ENCODE measurements at places on chromosomes 12 and 14. TPM values are rescaled to one million over a fixed set of nuclear protein-coding genes. Genes with fewer than 3 reads are reported as not detected.
A peak's percentile ranks its signal among the peaks of the same experiment; 100 is the strongest.

The KLHL28 gene
- 9.7 TPM for total RNA-seq

- DNase-seq, result no peak
Measured at GRCh38 chr14:62661818-62662217, 383.4 kb downstream of the KCNH5 start.

GRCh38 chr12:123614531-123614930 is 12.6 kb downstream of the DDX55 start:
- peak; percentile 77 for DNase-seq

The CD27 gene
- total RNA-seq, result under 0.01 TPM

DNA sequence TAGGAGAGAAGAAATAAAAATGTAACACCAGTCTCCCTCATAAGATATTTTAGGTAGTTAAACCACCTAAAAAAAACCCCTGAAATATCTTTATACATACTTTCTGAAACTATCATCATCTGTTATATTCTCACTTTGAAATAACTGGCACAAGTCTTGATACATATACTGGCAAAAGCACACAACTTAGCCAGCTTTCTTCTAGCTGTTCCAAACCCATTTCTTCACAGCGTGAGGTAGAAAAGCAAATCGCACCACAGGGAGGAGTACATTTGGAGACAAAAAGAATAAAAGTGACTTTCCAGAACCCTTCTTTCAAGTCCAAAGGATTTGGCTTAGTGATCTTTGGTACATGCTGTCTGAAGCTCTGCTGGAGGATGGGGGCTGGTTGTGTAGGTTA is 78.5 kb downstream of the RERG start:
- no peak for DNase-seq

DNA sequence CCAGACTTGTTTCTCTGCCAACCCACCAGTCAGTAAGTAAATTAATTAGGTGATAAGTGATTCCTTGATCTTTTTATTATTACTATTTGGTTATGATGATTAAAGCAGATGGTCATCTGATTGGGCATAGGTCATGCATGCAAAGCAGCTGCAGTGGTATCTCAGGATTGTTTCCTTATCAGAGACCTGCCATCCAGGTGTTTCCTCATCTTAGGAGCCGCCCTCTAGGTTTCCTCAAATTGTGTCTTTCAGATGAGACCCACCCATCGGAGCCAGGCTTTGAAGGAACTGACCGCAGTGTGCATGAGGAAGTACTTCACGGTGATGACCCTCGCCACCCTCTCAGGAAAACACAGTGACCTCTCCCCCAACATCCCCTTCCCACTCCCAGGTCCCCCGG is 63.3 kb downstream of the ZFP36L1 start:
- DNase-seq, result no peak

GRCh38 chr14:102479777-102480176 is 29.8 kb downstream of the ANKRD9 start:
- DNase-seq, result peak; percentile 34

DNA sequence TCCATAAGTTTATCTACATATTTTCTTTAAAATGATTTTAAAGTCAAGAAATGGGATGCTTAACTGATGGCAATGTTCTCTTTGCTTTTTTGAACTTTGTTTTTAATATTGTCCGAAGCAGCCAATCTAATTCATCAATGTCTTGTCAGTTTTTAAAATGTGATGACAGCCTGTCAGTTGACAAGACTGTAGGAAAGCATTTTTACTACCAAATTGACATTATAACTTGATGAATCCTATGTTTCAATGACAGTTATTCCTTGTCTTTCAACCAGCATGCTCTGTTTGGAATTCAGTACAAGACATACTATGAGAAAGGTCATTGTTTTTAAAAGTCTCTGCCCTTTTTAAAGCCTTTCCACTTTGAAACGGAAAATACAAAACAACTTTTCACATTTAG is 1073.2 kb downstream of the TMTC2 start:
- no peak for DNase-seq

DNA sequence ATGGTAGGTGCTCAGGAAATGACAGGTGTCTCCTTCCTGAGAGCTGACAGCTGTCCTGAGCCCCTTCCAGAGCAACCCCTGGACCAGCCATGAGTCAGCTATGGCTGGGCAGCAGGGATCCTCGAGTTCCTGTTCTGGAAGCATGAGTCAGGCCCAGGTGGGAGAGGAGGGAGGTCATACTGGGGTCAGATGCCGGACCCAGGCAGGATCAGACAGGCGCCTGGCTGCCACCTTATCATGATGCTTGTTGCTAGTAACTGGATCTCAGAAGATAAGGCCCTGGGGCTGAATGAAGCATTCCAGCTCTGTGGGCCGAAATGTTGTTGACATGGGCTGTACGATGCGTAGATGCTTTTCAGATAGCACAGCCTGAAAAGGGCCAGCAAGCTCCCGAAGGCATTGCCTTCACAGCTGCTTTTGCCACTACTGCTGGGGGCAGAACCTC is 17.4 kb upstream of the KRT7 start:
- DNase-seq, result peak; percentile 69

GRCh38 chr14:99217066-99217955 is 54.7 kb downstream of the BCL11B start:
- no peak for DNase-seq

DNA sequence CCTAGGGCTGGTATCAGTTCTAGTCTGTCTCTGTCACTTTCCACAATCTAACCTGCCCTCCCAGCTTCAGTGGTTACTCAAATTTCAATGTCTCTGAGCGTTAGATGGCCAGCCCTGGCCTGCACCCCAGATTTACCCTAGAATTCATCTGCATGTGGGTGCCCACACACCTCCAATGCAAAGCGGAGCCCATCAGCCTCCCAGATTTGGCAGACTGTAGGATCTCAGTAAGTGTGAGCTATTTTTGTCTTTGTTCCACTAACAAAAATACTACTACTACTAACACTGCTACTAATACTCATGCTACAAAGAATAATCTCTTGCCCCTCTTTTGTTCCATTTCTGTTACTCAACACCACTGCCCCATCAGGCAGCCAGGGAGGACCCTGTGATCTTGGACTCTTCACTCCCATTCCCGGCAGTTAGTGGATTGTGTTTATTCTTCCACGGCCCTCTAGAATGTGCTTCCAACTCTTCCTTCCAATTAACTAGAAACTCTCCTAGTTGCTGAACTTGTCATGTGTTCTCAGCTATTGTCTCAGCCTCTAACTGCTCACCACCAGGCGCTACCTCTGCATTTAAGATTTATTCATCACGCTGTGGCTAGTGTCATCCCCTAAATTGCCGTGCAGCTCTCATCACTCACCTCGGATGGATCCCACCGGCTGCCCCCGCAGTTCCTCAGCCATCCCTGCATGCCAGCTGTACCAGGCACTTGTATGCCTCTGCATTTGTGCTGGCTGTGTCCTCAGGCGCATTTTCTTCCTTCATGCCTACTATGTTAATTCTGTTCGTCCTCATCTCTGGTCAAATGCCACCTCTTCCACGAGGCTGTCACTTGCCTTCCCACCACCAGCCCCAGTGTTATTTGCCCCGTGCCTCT is 150.6 kb upstream of the HIF1A start:
- no peak for DNase-seq

- peak; percentile 87 for DNase-seq
Measured at GRCh38 chr12:27595231-27595642, 71.2 kb downstream of the PPFIBP1 start.

- DNase-seq, result no peak
Measured at GRCh38 chr14:92988786-92989755, 66.1 kb downstream of the CHGA start.

GRCh38 chr12:98544751-98545150 is 29.4 kb downstream of the TMPO start:
- DNase-seq, result no peak

GRCh38 chr14:99943620-99944019 is 121.6 kb upstream of the EVL start:
- DNase-seq, result no peak

The SMIM41 gene
- total RNA-seq, result 0.43 TPM

GRCh38 chr14:36035675-36036074 is 140.8 kb downstream of the PTCSC3 start:
- no peak for DNase-seq

DNA sequence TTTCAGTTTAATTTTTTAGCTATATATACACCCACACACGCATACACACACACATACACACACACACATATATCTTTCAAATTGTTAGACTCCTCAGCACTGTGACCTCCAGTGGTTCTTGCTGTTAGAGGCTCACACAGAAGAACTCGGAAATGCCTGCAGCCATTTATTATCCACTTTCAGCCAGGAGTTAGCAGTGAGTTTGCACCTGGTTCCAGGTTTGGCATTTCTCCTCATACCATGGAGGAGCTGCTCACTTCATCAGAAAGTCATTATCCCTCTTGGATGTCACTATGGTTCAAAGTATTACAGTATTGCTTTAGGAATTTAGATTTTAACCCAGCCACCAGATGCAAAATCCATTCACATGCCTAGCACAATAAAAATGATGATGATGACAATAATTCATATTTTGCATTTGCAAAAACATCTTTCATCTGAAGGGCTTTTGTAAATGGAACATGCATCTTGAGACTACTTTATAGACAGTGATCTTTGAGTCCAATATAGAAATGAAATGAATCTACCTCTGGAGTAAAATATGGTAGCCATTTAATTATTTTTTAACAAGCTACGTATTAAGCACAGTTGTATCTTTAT is 42.3 kb downstream of the NPAS3 start:
- DNase-seq, result no peak

- DNase-seq, result no peak
Measured at GRCh38 chr12:11477110-11477509, 81.7 kb upstream of the PRB2 start.

DNA sequence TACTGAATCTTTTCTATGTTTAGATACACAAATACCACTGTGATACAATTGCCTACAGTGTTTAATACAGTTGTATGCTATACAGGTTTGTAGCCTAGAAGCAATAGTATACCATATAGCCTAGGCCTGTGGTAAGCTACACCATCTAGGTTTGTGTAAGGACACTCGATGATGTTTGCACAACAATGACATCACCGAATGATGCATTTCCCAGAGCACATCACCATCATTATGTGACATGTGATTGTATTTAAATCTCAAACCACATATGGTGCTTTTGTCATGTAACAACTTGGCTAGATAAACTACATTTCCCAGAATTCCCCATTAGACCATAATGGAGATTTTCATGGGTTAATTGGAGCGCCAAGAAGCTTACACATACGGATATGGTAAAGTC is 128.4 kb upstream of the CPNE8 start:
- DNase-seq, result no peak

The TMPRSS12 gene
- not detected for total RNA-seq

GRCh38 chr12:20289520-20289919 is 78.8 kb upstream of the PDE3A start:
- DNase-seq, result peak; percentile 22

DNA sequence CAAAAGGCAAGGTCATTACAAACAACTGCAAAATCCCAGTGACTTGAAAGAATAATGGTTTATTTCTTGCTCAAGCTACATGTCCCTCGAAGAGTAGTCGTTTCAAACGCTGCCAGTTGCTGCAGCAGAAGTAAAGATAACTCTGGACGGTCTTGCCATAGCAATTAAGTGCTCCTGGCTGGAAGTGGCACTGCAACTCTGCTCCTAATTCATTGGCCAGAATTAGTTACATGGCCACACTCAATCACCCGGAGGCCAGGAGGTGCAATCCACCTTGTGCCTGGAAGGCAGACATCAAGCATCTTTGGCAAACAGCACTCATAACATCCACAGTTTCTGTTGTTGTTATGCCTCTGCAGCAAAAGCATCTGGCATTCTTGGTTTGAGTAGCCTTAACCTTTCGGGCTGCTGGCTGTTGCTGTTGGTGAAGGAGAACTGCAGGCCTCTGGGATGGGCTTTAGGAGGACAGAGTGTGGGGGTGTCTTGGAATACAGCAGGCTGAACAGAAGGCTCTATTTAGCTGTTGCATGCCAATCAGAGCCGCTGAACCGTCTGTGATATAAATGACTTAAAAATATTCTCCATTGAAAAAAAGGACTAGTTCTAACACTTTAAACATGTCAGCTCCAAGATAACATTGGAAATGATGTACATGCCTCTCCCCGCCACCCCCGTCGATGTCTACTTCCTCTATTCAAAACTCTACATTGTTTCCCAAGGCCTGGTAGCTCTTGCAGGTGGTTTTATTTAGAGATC is 123.5 kb upstream of the DYRK2 start:
- DNase-seq, result no peak

The PPP1R36 gene
- total RNA-seq, result 3.5 TPM

- DNase-seq, result no peak
Measured at GRCh38 chr12:101746661-101747060, 7.4 kb upstream of the SYCP3 start.

DNA sequence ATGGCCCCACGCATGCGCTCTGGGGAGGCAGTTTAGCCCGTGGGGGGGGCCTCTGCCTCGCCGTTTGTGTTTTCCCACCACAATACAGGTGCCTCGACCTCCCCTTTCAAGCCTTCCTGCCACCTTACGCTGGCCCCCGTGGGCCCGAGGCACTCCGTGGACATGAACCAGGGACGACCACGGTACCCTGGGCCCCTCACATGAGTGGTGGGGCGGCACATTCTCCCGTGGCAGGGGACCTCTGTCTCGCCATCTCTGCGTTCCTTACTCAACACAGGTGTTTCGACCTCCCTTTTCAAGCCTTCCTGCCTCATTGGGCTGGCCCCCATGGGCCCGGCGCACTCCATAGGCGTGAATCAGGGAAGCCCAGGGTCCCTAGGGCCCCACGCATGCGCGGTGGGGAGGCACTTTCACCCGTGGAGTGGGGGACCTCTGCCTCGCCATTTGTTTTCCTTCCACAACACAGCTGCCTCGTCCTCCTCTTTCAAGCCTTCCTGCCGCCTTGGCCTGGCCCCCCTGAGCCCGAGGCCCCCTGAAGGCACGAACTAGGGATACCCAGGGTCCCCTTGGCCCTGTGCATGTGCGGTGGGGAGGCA is 339.5 kb downstream of the ALG10 start:
- no peak for DNase-seq

The SOAT2 gene
- total RNA-seq, result not detected

- DNase-seq, result no peak
Measured at GRCh38 chr12:123058481-123058880, 78.0 kb downstream of the ARL6IP4 start.

The FAM181A gene
- total RNA-seq, result not detected

DNA sequence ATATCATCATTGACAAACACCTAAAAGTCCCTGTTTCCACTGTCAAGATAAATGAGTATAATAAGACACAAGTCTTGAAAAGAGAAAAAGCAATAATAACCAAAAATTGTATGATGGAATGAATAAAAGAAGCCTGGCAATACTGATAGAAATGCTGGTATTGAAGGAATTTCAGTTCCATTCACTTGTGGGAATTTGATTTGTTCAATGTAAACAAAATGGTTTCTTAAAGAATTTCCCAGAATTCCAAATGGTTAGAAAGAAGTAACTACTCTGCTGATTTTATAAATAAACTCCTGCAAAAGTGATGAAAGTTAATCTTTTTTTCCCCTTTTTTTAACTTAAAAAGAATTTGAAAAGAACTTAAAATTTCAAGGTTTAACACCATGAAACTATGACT is 129.9 kb upstream of the PDZRN4 start:
- DNase-seq, result no peak

- DNase-seq, result no peak
Measured at GRCh38 chr14:57735276-57735675, 130.6 kb downstream of the SLC35F4 start.

All from fibroblast of villous mesenchyme (primary cell).